ENCODE measurements at places on chromosomes 3 and 15.
A peak's percentile ranks its signal among the peaks of the same experiment; 100 is the strongest.

- DNase-seq: peak; percentile 45
Measured at GRCh38 chr15:89647191-89647851, 7.9 kb downstream of the KIF7 start.

GRCh38 chr3:17742880-17743657 lies 638 bp upstream of the TBC1D5 start:
- no peak for DNase-seq

DNA sequence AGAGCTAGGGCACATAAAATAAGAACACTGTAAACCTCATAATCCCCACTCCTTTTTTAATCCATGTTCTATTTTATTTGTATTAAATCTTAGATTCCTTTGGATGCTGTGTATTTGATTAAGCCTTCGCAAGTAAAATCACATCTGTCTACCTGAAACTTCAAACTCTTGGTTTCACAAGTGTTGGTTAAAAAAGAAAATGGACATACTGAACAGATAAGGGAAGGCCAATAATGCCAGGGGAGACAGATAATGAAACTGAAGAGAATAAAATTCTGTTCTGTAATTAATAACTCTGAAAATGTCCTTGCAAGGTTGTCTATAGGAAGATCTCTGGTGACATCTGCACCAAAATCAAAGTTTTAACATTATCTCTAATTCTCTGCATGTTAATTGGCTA lies 114.2 kb downstream of the ULK4 start:
- no peak for DNase-seq

GRCh38 chr3:165839296-165840076 lies 2.3 kb upstream of the BCHE start:
- DNase-seq: peak; percentile 26

DNA sequence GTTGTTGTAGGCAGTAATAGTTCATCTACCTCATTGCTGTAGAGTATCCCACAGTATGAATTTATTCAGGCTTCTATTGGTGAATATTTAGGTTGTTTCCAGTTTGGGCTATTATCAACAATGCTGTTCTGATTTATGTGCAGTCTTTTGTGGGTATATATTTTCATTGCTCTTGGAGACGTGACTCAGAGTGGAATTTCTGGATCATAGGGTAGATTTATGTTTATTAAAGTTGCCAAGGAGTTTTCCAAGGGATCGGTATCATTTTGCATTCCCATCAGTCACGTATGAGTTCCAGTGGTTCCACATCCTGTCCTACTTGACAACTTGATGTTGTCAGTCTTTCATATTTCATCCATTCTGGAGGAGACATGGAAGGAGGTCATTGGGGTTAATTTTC lies 8.4 kb upstream of the HRH1 start:
- DNase-seq: peak; percentile 45

DNA sequence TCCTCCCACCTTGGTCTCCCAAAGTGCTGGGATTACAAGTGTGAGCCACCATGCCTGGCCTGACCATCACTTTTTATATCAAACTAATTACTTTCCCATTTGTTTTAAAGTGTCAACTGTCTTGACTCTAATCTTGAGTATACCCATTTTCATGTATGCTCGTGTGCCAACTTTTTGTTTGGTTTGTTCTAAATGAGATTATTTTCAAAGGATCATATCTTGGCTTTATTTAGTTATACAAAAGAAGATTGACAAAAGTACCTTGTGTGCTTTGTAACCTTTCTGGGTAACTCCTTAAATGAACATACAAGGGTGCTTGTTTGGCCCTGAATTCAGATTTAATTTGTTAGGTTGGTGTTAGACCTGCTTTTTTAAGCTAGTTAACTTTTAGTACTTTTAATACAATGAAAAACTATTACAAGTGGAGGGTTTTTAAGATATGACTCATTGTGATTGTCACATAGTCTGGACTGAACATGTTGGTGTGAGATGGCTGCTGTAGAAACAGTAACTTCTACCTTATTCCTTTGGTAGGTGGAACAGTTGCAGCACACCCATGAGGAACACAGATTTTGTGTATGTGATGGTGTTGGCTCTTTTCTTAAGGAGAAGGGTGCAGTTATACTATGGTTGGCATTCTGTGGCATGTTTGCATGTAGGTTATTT lies 10.7 kb downstream of the KIF23 start:
- no peak for DNase-seq

DNA sequence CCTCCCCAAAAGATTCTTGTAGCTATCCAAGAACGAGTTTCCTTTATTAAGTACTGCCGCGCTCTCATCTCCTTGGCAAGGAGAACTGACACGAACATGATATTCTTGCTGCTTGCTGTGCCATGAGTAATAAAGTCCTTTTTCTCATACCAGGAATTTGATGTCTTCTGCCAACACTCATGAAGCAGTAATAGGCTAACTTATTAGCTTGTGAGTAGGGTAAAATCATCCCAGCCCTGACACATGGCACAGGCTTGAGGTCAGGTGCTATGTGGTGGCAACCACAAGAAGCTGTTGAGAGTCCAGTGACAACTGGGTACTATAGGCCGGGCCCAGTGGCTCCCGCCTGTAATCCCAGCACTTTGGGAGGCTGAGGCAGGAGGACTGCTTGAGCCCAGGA lies 22.7 kb upstream of the UBXN7 start:
- DNase-seq: no peak

DNA sequence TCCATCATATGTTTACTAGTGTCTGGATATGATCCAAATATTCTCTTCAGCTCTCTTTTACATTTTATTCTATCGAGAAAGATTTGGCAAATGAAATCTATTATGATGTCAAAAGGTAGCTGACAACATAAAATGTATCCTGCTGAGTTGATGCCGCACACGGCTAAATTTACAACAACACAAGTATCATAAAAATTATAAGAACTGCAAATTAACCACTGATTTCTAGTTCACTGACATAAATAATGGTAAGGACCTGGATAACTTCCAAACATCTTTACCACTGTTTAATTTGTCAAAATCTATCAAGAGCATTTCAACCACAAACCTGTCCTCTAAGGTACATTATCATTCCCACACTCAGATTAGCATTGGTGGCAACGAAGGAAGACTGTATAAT lies 244.5 kb downstream of the FOXP1 start:
- DNase-seq: no peak

DNA sequence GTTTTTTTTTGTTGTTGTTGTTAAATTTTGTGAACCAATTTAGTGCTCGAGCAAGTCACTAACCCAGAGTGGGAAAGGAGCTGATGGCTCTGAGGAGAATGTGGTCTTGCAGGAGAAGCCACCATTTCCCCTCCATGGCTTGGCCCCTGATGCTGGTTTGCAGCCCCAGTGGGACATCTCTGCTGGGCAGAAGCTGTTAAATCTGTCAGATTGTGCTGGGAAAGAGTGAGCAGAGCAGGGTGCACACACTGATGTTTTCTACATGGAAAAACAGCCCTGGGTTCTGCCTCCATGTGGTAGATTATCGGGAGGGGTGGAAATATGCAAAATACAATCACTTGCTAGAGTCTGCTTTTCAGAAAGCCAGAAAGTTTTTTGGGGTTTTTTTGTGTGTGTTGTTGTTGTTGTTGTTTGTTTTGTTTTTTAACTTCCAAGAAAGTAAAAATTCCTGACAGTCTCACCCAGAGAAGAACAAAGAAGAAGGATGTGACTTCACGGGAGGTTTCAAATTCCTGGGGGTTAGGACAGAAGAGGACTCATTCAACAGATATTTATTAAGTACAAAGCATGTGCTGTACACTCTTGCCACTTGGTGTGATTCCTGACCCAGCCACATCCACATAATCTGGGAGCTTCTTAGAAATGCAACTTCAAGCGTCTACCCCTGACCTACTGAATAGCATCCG lies 133.7 kb downstream of the FOXB1 start:
- DNase-seq: no peak

DNA sequence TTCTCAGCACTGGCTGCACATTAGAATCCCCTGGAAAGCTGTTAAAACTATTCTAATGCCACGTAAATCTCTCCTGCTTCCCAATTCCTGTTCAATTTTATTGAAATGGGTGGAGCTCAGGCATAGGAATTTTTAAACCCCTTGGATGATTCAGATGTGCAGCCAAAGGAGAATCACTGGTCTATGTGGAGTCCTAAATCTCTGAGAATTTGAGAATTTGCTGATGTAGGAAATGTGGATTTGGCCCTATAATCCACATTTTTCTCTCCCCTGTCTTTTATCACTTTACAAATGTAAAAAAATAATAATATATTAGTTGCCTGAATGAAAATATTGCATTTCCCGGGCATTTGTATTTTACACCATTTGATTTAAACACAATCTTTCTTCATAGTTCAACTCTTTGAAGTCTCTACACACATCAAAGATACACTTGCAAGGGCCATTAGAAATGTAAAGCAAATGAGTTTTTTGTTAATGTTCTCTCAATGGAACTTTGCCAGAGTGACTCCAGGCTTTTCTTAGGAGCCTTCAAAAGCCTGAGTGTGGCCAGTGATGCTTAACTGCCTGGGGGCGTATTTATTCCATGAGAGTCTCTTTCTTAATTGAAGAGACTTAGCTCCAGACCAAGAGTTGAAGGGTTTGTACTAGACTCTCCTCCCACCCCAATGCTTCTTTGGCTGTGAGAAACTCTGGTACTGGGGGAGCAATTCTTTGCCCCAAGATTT lies 48.8 kb upstream of the PTX3 start:
- DNase-seq: peak; percentile 41

DNA sequence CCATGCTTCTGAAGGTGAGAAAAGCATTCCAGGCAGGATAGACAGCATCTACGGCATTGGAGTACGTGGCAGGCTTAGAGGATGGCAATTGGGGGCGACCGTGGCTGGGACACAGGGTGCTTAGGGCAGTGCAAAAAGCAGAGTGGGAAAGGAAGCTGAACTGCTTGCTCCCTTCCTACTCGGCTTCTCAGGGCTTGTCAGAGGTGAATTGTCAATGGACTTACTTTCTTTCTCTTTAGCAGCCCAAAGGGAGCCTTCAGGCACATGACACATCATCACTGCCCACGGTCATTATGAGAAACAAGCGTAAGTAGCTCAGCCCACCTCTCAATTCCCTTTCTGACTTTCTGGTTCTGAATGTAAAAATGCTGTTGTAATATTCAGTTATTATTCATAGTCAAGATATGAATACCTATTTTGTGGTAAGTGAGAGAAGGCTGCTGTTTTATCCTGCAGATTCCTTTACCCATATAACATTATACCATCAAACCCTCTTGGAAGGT lies 84.3 kb downstream of the KLHL25 start:
- no peak for DNase-seq

- DNase-seq: peak; percentile 83
Measured at GRCh38 chr3:57164657-57165573, at the start of gene IL17RD. Gene IL17RD (minus strand): TSS chr3:57165353. CDS start chr3:57165286, 67 bp downstream.

DNA sequence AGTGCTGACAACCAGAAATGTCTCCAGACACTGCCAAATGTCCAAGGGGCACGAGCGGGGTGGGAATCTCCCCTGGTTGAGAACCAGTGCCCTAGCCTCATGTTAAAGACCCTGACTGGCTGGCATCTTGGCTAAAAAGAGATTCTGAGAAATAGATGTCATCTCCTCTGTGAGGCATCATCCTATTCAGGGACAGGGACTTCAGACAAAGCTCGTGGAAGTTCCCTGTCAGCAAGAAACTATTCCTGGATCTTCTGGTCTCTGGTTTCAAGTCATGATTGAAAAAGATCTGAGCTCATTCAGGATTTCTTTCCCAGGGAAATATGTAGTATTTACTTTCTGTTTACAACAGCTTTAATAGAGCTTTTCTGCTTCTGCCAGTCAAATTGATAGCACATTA lies 10.8 kb downstream of the WDR5B start:
- no peak for DNase-seq

DNA sequence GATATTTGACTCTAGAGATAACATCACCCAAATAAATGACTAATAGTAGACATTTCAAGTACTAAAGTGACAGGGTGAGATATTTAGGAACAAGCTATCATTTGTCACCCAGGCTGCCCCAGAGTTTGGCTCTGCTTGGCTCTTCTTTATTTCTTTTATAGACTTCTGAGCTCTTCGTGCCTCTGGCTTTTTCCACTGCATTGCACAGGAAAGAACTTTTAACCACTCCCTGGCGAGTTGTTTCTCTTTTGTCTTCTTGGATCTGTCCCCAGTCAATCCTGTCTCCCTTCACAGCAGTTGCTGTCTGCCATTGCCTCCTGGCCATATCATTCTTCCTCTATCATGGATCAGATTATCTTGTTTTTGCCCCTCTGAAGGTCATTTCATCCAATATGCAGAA lies 339.2 kb upstream of the DCBLD2 start:
- DNase-seq: no peak

DNA sequence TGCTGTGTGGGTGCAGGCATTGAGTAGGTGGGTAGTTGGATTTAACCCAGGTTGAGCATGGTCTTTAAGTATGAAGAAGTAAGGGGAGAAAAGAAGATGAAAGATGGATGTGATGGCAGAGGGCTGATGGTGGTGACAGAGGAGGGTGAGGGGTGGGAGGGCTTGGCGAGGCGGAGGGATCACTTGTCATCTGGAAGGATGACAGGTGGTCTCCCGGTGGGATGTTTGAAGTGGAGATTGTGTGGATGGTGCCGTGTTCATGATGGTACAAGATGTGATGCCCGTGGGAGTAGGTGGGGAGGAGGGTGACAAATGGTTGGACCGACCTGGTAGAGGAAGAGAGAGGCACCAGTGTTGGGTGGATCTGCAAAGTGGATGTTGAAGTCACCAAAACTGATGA lies 208.8 kb downstream of the RPLP1 start:
- no peak for DNase-seq

- no peak for DNase-seq
Measured at GRCh38 chr3:43106293-43106628, 382 bp upstream of the POMGNT2 start.

All from umbilical cord (tissue), 2 donors.